ENCODE measurements at places on chromosomes 2 and 18.

DNA sequence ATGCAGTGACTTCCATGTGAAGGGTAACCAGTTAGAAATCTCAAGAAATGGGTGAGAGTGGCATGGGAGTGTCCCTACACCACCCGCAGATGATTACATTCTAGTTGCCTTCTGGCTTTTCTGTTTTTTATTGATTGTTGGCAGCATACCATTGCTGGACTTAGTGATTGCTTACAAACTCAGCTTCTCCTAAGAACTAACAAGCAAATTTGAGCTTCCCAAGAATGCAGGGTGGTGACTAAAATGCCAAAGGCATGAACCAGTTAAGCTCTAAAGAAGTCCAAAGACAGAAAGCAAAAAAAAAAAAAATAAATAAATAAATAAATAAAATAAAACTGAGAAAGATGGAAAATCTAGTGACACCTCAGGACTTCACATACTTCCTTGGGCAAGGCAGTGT is 245.5 kb upstream of the PARD3B start:
- DNase-seq, result no peak

GRCh38 chr2:143808166-143808565 is 678.9 kb downstream of the ARHGAP15 start:
- no peak for DNase-seq

DNA sequence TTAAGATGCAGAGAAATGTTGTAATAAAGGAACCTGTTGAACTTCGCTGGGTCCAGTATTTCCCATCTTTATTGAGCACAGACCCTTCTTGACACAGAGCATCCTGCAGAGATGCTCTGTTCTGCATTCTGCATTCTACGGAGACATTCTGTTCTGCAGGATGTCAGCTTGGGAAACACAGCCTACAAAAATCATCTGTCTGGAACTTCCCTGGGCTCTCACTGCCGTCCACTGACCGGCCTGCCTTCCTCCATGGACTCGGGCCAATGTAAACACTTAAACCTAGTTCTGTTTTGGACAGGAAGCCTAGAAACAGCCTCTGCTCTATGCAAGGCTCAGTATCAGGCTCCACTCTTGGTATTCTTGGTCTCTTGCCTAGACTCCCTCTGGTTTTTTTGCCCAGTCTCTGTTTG is 90.0 kb upstream of the PPP1CB start:
- DNase-seq, result no peak

DNA sequence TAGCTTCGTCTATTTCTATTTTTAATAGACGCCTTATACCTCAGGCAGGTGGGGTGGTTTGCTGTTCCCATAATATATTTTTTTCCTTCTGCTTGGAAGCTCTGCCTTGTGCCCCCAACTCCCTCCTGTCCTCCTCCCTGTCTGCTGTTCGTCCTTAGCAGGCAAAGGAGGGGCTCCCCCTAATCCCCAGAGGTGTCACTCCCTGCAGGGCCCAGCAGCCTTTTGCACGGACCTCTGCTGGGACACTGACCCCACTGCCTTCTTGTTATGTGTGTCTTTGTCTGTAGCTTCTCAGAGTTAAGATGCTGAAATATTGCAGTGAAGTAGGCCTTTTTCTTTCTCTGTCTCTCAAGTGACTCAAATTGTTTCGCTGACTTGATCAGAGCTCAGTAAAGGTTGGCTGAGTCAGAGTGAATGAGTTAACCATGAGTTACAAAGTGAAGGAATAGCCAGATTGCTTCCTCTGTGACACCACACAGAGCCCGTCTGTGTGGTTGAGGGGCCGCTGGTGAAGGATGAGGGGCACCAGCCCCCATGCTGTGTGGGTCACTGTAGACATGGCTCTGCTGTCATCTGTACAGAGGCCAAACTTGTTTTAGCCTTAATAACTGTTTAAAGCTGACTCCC is 47.7 kb downstream of the PRKCE start:
- DNase-seq, result no peak

DNA sequence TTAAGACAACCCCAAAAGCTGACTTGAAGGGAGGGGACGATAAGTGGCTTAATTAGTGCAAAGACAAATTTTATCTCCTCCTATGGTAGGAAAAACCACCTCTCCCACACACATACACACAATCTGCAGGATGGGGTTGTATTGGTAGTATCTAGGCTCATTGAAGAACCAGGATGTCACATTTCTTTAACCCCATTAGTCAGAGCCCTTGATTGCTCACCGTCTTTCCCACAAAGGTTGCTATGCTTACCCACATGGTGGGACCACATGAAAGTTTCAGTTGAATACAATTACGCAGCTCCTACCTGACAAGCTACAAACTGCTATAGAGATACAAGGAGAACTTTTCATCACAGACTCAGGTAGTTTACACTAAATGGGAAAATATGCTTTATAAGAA is 765.0 kb upstream of the CELF4 start:
- no peak for DNase-seq

DNA sequence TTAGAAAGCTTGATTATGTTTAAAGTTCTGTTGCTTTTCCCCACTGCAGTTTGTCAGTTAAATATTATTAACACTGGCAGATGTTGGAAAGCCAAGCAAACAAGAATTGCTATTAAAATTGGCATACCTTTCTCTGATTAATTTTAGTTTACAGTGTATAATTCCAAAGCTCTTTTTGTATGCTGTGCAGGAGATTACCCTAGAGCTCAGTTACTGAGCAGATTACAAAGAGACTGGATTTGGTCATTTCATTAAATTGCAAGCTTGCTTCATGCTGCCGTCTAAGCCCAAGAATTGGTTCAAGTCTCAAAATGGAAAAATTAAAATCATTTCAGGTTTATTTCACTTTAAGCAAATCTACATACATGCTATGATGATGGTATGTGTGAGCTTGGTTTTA is 2.3 kb downstream of the ASAP2 start:
- DNase-seq, result no peak

DNA sequence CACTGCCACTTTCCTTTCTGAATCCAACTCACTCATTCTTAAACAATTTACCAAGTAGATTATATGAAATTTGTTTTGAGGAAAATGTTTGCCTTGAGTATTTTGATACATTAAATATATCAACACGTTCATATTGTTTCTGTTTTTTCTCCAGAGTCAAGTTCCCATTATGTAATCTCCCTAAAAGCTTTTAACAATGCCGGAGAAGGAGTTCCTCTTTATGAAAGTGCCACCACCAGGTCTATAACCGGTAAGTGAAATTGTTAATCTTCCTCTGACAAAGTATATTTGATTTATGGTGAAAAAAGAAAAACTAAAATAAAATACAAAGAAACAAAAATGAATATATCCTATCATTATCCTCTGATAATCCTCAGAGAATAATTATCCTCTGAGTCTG is 838.6 kb downstream of the MBD2 start:
- DNase-seq, result no peak

- DNase-seq, result no peak
These were observed 124.6 kb downstream of the LRATD1 start for GRCh38 chr2:14756981-14757657.

DNA sequence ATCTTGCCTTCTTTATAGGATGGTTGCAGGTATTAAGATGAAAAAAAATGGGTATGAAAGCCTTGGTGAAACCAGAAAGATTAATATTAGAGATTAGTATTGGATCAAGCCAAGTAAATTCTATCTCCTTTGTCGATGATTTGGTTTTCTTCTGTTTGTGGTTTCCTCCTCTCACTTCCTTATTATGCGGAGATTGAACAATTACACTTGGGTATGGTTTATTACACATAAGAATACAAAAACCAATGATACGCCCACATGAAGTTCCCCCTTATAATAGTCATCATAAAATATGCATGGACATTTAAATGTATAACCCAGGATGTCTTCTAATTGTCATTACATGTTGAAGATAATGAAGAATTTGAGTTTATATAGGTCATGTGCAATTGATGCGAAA is 4.9 kb downstream of the LTBP1 start:
- DNase-seq, result no peak

GRCh38 chr18:3424280-3424890 is 25.6 kb upstream of the TGIF1 start:
- DNase-seq, result no peak

DNA sequence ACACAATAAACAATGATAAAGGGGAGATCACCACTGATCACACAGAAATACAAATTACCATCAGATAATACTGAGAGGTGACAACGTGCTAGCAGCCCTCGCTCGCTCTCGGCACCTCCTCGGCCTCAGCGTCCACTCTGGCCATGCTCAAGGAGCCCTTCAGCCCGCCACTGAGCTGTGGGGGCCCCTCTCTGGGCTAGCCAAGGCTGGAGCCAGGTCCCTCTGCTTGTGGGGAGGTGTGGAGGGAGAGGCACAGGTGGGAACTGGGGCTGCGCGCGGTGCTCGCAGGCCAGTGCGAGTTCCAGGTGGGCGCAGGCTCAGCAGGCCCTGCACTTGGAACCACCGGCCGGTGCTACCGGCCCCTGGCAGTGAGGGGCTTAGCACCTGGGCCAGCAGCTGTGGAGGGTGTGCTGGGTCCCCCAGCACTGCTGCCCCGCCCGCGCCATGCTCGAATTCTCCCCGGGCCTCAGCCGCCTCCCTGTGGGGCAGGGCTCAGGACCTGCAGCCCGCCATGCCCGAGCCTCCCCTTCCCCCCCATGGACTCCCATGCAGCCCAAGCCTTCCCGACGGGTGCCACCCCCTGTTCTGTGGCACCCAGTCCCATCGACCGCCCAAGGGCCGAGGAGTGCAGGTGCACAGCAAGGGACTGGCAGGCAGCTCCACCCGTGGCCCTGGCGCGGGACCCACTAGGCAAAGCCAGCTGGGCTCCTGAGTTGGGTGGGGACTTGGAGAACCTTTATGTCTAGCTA is 340.0 kb upstream of the GULP1 start:
- DNase-seq, result no peak

Data from naive B cell (primary cell).